ENCODE measurements at places on chromosomes 5 and 9.
A peak's percentile ranks its signal among the peaks of the same experiment; 100 is the strongest.

DNA sequence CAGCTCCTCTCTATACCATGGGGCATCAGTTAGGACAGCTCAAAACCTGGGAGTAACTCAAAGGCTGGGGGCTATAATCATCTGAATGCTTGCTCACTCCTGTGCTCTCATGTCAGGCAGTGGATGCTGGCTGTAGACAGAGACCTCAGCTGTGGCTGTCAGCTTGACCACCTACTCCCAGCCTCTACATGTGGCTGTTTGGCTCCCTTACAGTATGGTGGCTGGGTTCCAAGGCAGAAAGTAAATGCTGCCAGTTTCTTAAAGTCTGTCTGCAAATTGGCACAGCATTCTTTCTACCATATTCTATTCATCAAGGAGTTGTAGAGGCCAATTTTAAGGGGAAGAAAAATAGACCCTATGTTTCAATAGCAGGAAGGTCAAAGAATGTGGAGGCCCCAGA is 66.9 kb downstream of the TMC1 start:
- peaks cover 4% of the 10 kb centered on the region for H3K36me3 ChIP-seq
- peaks cover 44% of the 10 kb centered on the region for H3K4me1 ChIP-seq
- no peak overlapping the region for H3K27ac ChIP-seq
- H3K4me3 ChIP-seq: no peak overlapping the region
- DNase-seq: no peak

GRCh38 chr5:14767735-14768507 is 103.4 kb downstream of the OTULIN start:
- H3K4me1 ChIP-seq: peaks cover 20% of the 10 kb centered on the region
- no peaks in the 10 kb centered on the region for H3K27me3 ChIP-seq
- H3K27ac ChIP-seq: peak overlapping the region; percentile 50
- no peak for DNase-seq
- H3K36me3 ChIP-seq: peaks cover 5% of the 10 kb centered on the region
- no peak overlapping the region for H3K4me3 ChIP-seq

GRCh38 chr5:153699035-153699434 is 208.6 kb downstream of the GRIA1 start:
- no peak overlapping the region for H3K27ac ChIP-seq
- H3K4me1 ChIP-seq: no peaks in the 10 kb centered on the region
- no peak overlapping the region for H3K4me3 ChIP-seq
- H3K27me3 ChIP-seq: no peaks in the 10 kb centered on the region
- no peak for DNase-seq
- H3K36me3 ChIP-seq: no peaks in the 10 kb centered on the region

GRCh38 chr5:122295138-122295537 is 16.9 kb upstream of the SNCAIP start:
- H3K4me3 ChIP-seq: no peak overlapping the region
- H3K36me3 ChIP-seq: no peaks in the 10 kb centered on the region
- no peak overlapping the region for H3K27ac ChIP-seq
- H3K27me3 ChIP-seq: no peaks in the 10 kb centered on the region
- H3K4me1 ChIP-seq: no peaks in the 10 kb centered on the region
- DNase-seq: no peak

DNA sequence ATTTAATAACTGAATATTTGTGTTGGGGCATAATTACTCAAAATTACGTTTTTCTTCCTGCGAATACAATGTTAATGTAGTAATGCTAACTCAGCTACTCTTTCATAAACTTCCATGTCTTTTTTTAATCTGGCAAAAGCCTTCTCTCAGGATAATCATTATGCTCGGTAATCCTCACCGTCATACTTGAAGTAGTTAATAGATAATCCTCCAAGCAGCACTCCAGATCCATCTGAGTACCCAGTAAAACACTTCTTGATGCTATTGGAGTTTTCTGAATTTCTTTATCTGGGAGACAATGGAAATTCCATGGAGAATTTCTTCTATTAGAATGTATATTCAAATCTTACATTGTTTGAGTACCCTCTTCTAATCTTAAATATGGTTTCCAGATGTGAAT is 34.3 kb downstream of the PARP8 start:
- no peak overlapping the region for H3K27ac ChIP-seq
- peaks cover 72% of the 10 kb centered on the region for H3K4me1 ChIP-seq
- DNase-seq: no peak
- H3K27me3 ChIP-seq: no peaks in the 10 kb centered on the region
- no peak overlapping the region for H3K4me3 ChIP-seq
- peaks cover 58% of the 10 kb centered on the region for H3K36me3 ChIP-seq

- no peak overlapping the region for H3K27ac ChIP-seq
- no peaks in the 10 kb centered on the region for H3K4me1 ChIP-seq
- H3K36me3 ChIP-seq: no peaks in the 10 kb centered on the region
- H3K4me3 ChIP-seq: no peak overlapping the region
- no peak for DNase-seq
Observed at GRCh38 chr9:75712700-75713099, 177.8 kb upstream of the PCSK5 start.

- no peak for DNase-seq
- H3K27me3 ChIP-seq: peaks cover 11% of the 10 kb centered on the region
- H3K27ac ChIP-seq: no peak overlapping the region
- no peak overlapping the region for H3K4me3 ChIP-seq
- no peaks in the 10 kb centered on the region for H3K4me1 ChIP-seq
Observed at GRCh38 chr5:14039576-14039975, 95.1 kb upstream of the DNAH5 start.

DNA sequence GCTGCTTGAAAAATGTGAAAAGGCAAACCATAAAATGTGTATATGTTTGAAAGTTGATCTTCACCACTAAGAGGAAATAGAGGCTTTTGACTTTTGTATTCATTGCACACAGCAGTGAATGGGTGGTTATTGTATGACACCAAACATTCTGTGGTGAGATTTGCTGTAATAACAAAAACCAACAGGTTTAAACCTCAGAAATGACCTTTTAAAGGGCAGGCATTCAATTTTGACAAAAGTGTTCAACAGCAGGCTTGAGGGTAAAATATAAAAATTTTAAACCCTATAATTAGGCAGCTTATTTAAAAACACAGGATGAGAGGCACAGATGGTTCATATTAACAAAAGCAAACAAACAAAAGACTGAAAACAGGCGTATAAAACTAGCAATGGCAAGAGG is 128.1 kb upstream of the NUDT12 start:
- no peak overlapping the region for H3K27ac ChIP-seq
- no peaks in the 10 kb centered on the region for H3K27me3 ChIP-seq
- DNase-seq: no peak
- H3K4me3 ChIP-seq: no peak overlapping the region

DNA sequence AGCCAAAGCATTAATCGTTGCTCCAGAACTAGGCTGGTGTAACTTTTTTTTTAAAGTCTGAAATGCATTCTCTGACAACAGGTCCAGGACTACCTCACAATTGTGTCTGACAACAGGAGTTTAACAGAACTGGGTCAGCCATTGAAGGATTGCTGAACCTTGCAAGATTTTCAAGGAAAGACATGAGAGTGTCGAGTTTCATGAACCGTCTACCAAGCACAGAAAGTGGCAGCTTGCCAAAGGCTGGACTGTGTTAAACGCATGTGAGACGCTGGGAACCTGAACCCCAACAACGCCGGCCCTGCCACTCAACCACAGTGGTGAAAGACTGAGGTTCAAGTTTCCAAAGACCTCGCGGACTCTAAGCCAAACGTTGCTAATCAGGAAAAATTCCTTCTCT is 79.1 kb downstream of the LHFPL2 start:
- no peak overlapping the region for H3K27ac ChIP-seq
- no peak for DNase-seq
- peaks cover 3% of the 10 kb centered on the region for H3K4me1 ChIP-seq
- H3K36me3 ChIP-seq: no peaks in the 10 kb centered on the region
- no peak overlapping the region for H3K4me3 ChIP-seq

GRCh38 chr5:157690690-157691433 is 19.5 kb downstream of the C5orf52 start:
- H3K27me3 ChIP-seq: no peaks in the 10 kb centered on the region
- DNase-seq: peak; percentile 35
- H3K4me3 ChIP-seq: no peak overlapping the region
- peaks cover 3% of the 10 kb centered on the region for H3K4me1 ChIP-seq
- no peaks in the 10 kb centered on the region for H3K36me3 ChIP-seq

DNA sequence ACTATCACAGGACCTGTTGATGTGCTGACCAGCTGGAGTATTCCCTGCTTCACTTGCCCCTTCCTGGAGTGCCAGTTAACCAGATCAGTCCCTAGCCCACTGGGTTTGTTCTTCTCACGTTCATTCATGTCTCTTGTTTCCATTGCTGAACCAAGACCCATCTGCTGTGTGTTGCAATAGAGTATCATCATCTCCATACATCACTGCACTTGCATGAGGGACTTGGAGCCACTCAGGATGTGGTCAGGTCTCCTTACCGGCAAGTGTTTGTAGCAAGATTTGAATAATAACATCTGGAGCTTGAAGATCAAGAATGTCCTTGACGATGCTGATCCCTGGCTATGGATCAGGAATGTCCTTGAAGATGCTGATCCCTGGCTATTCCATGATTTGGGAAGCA is 358.6 kb downstream of the IRX1 start:
- H3K4me1 ChIP-seq: no peaks in the 10 kb centered on the region
- no peak overlapping the region for H3K4me3 ChIP-seq
- DNase-seq: no peak
- H3K36me3 ChIP-seq: no peaks in the 10 kb centered on the region

GRCh38 chr5:74205767-74206578 is 434.6 kb downstream of the ENC1 start:
- no peak overlapping the region for H3K27ac ChIP-seq
- DNase-seq: no peak
- H3K4me3 ChIP-seq: no peak overlapping the region
- H3K27me3 ChIP-seq: peaks cover 21% of the 10 kb centered on the region

DNA sequence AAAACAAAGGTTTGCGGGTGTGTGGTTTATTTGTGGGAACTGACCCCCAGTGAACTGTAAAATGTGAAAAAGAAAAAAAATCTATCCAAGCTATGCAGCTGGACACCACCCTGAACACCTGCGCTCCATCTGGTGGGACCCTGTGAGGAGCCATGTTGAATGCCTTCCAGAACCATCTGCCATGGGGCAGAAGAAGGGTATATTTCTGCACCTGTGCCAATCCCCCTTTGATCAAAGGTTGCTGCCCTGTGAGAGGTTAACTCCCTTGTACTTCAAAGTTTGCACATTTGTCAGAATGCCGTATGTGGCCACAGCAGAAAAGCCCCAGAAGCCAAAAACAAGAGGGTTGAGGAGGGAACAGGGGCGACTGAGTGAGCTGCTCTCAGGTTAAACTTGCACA is 148.5 kb upstream of the ALDH1B1 start:
- no peak overlapping the region for H3K4me3 ChIP-seq
- no peaks in the 10 kb centered on the region for H3K27me3 ChIP-seq
- no peaks in the 10 kb centered on the region for H3K36me3 ChIP-seq

GRCh38 chr5:161286066-161286655 is 260.4 kb downstream of the GABRB2 start:
- H3K27me3 ChIP-seq: no peaks in the 10 kb centered on the region
- H3K4me1 ChIP-seq: no peaks in the 10 kb centered on the region
- no peaks in the 10 kb centered on the region for H3K36me3 ChIP-seq

DNA sequence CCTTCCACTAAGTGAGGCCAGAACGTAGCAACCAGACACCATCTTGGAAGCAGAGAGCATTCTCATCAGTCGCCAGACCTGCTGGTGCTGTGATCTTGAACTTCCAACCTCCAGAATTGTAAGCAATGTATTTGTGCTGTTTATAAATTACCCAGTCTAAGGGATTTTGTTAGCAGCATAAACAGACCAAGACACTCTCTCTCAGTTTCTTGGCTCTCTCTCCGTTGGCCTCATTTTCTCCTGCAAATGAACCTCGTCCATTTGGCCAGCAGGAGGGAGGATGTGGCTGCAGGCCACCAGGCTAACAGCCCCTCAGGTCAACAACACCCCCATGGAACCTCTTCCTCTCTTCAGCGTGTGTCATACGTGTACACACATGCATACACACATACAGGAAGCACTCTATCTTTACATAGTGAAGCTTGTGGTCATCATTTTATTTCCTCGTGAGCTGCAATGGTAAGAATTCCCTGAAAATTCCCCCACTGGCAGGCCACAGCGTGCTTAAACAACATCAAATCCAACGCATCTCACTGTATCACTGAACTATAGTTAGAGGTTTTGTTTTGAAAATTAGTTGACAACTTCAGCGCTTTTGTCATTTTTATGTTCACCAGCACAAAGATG is 62.8 kb upstream of the PPP1R26 start:
- H3K27me3 ChIP-seq: no peaks in the 10 kb centered on the region
- H3K36me3 ChIP-seq: no peaks in the 10 kb centered on the region
- no peak for DNase-seq
- no peaks in the 10 kb centered on the region for H3K4me1 ChIP-seq

- no peaks in the 10 kb centered on the region for H3K4me1 ChIP-seq
- no peak for DNase-seq
- H3K27ac ChIP-seq: no peak overlapping the region
- no peaks in the 10 kb centered on the region for H3K36me3 ChIP-seq
- no peaks in the 10 kb centered on the region for H3K27me3 ChIP-seq
- no peak overlapping the region for H3K4me3 ChIP-seq
Observed at GRCh38 chr5:20145240-20145639, 157.2 kb upstream of the CDH18 start.

- peak overlapping the region; percentile 75 for H3K4me3 ChIP-seq
- peak overlapping the region; percentile 59 for H3K27ac ChIP-seq
- no peaks in the 10 kb centered on the region for H3K27me3 ChIP-seq
Observed at GRCh38 chr9:128702949-128703615, 779 bp downstream of the PKN3 start.

DNA sequence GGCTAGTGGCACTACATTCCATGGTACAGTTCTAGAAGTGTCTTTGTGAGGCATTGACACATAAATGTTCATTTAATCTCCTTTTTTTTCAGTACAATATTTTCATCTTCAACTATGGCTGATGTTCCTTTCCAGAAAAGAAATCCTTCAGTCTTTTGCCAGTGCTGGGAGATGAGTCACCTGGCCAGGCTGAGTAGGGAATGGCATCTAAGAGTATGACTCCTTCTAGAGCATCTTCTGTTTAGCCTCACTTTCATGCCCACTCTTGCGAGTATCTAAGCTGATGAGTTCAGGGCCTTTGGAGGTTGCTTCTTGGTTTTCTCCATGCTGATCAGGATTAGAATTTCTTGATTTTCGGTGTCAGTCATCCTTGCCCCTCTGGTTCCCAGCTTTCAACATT is 124.4 kb downstream of the SLC28A3 start:
- H3K36me3 ChIP-seq: no peaks in the 10 kb centered on the region
- H3K4me1 ChIP-seq: no peaks in the 10 kb centered on the region
- no peak overlapping the region for H3K27ac ChIP-seq
- peaks cover 3% of the 10 kb centered on the region for H3K27me3 ChIP-seq
- no peak overlapping the region for H3K4me3 ChIP-seq
- no peak for DNase-seq

All from activated CD8-positive, alpha-beta memory T cell treated with anti-CD3 and anti-CD28 coated beads, Interleukin-2, amount 10 ng/mL, durations not matched to agents 7 days and 5 days (primary cell).